ENCODE measurements at places on chromosomes 3 and 15.

DNA sequence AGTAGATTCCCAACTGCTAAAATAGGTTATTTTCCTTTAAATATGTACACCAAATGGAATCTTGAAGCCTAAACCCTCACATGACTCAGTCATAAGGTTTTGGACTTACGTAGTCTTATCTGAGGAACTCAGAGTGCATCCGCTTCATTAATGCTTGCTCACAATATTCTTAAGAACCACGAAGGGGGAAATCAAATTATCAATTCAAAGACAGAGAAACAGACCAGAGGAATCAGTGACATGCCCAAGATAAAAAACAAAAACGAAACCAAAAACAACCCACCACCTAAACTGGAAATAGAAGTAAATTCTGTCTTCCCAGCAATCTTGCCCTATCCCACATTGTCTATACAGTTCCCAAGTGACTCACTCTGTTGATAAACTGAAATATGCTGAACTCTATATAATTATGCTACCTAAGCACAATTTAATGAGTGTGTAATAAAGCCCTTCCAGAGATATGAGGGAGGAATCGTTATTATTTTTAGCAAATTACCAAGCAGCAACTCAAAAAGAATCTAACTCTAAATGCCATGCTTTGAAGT, 135.4 kb upstream of the CBLB start:
- DNase-seq: no peak

- DNase-seq: no peak
These were observed 1.4 kb upstream of the GREM1 start for GRCh38 chr15:32716216-32716914.

GRCh38 chr3:58484045-58484721, 7.7 kb upstream of the KCTD6 start:
- DNase-seq: no peak

DNA sequence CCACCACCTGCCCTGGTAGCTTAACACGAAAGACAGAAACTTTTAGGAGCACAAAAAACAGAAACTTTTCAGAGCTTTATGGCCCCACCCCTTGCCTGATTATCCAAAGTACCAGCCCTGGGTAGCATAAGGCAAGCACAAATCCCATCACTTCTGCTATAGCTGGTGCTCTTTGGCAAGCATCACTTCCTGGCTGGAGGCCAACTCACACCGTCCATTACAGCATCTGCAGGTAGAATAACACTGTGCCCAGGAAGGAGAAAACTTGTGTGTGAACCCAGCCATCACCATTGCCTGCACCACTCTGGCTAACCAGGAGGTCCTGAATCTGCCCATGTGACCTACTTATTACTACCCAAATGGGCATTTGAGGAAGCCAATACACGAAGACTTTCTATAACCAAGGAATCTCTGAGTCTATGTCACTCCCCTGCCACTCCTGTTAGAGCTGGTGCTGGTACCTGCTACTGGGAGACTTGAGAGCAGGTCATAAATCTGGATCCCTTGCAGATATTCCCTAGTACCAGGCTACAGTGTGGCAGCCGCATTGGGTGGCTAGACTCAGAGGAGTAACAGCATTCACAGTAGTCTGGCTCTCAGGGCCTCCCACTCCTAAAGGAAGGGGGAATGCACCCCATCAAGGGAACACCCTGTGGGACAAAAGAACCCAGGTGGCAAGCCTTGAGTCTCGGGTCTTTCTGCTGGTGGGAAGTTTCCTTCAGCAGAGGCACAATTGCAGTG, 73.3 kb upstream of the AKAP13 start:
- no peak for DNase-seq

- no peak for DNase-seq
These were observed 6.7 kb downstream of the ARGFX start for GRCh38 chr3:121574449-121574848.

- no peak for DNase-seq
These were observed 43.3 kb upstream of the VIPR1 start for GRCh38 chr3:42459151-42459550.

All from vagina (tissue), 2 donors.